Iris pigment epithelial cell (primary cell): ENCODE measurements at places on chromosomes 11 and 22.

GRCh38 chr11:69310934-69311766 lies 17.2 kb downstream of the MYEOV start:
- no peak for DNase-seq

- peak; percentile 76 for DNase-seq
Observed at GRCh38 chr11:14764579-14765527, 121.2 kb downstream of the PDE3B start.

GRCh38 chr11:30360741-30361140 lies 37.8 kb downstream of the ARL14EP start:
- DNase-seq, result no peak

DNA sequence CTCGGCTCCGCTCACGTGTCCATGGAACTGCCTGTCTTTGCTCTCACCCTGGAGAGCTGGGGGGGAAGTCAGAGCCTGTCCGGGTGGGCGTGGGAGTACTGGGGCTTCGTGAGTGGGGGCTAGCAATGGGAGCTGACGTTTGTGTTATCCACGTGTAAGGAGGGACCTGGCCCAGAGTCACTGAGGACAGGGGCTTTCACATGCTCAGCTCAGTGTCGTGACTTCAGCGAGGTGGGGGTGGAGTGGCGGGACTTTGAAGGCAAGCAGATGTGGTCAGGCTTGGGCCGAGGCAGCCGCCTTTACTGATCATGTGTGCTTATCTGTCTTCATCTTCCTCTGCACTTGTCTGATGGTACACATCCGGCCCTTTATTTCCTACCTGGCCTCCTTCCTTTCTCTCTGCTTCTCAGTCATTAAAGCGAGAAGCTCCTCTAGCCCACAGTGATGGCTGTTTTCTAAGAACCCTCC lies 113.1 kb upstream of the NNMT start:
- DNase-seq, result no peak

DNA sequence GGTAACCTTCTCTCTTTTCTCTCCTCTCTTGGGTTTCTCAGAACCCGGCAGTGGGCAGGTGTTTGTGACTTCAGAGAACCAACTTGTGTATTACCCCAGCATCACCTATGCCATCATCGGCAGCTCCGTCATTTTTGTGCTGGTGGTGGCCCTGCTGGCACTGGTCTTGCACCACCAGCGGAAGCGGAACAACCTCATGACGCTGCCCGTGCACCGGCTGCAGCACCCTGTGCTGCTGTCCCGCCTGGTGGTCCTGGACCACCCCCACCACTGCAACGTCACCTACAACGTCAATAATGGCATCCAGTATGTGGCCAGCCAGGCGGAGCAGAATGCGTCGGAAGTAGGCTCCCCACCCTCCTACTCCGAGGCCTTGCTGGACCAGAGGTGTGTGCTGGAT lies 62.2 kb downstream of the COMMD9 start:
- no peak for DNase-seq

GRCh38 chr11:8390851-8391612 lies 127.4 kb upstream of the LMO1 start:
- no peak for DNase-seq

DNA sequence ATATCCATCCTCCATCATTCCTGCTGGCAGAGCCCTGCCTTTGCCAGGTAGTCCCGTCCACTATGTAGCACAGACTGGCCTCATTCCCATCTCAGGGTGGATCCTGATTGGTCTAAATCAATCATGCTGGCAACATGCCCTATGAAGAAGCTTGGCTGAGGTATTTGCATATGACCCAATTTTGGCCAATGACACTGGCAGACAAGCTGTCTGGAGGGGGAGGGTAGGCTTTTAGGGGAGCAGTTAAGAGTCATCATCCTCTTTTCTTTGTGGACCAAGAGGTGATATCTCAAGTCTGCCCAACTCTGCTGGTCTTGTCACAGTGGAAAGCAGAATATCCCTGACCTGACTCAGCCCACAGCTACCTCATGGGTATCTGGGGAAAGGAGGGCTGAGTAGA lies 5.1 kb downstream of the CCDC89 start:
- no peak for DNase-seq

- peak; percentile 86 for DNase-seq
Observed at GRCh38 chr11:85827748-85828639, 17.1 kb upstream of the SYTL2 start.

GRCh38 chr11:94884376-94884775 lies 89.0 kb downstream of the CWC15 start:
- DNase-seq, result no peak

- DNase-seq, result no peak
Observed at GRCh38 chr11:119377112-119377901, 4.2 kb downstream of the USP2 start.

DNA sequence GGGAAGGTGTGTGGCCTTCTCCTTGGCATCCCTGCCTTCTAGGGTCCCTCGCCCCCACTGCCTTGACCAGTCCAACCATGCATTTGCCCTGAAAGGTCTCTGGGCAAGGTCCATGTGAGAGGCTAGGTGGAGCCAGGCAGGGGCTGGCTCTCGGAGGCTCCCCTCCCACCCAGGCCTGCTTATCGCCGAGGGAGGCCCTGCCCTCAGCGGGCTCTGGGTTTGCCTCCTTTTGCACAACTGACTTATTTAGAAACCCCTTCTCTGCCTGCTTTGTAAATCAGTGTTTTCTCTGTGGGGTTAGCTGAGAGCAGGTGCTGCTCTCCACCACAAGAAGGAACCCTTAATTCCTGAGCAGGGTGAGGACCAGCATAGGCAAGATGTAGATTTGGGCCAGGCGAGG lies 47.7 kb downstream of the CD82 start:
- no peak for DNase-seq

DNA sequence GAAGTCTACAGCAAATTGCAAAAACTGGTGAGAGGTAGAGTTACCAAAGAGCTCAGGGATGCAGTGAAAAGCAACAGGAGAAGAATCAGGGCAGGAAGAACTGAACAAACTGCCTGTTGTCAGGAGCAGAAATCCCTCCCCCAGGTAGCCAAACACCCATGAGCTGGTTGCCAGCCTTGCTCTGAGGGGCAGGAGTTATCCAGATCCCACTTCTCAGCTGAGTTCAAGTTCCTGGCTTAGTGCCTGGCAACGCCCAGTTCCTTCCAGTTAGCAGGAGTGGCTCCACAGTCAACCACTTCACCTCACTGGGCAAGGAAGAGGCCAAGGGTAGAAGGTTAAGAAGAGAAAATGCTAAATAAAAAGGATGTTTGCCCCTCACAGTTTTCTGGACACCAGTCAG lies 1.9 kb upstream of the MPZL2 start:
- no peak for DNase-seq

- peak; percentile 91 for DNase-seq
Observed at GRCh38 chr11:6357222-6357621, 33.1 kb upstream of the SMPD1 start.

GRCh38 chr22:42083119-42083518 lies 3.6 kb downstream of the SMDT1 start:
- no peak for DNase-seq

DNA sequence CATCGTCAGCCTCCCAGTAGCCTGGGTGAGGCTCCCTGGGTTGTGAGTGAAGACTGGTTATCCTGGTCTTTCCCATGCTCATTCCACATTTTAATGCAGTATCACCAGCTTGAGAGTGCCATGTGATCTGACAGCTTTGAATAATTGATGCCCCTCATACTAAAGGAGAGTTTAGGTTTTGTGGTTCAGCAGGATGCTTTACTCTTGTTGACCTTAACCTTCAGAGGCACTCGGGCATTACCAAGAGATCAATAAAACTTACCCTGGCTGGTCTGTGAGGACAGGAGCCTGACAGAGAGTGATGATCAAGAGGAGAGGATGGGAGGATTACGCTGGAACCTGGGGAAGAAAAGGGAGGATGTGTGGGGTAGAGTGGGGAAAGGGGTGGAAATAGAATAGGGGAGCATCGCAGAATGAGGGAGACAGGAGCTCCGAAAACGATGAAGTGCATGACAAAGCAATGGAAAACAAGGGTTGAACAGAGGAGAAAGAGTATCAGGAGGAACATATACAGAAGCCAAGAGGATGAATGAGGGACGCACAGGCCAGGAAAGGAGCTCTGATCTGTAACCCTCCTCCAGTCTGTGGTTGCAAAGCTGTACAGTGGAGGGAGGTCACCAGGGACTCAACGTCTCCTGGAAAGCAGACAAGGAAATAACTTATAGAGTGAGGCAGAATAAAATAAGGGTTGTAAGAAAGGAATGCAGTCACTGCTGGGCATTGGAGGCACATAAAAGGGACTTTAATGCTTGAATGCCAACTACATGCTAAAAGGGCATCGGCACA lies 594.5 kb downstream of the NTM start:
- DNase-seq, result no peak

- DNase-seq, result no peak
Observed at GRCh38 chr11:134164490-134165370, 59.0 kb downstream of the NCAPD3 start.

DNA sequence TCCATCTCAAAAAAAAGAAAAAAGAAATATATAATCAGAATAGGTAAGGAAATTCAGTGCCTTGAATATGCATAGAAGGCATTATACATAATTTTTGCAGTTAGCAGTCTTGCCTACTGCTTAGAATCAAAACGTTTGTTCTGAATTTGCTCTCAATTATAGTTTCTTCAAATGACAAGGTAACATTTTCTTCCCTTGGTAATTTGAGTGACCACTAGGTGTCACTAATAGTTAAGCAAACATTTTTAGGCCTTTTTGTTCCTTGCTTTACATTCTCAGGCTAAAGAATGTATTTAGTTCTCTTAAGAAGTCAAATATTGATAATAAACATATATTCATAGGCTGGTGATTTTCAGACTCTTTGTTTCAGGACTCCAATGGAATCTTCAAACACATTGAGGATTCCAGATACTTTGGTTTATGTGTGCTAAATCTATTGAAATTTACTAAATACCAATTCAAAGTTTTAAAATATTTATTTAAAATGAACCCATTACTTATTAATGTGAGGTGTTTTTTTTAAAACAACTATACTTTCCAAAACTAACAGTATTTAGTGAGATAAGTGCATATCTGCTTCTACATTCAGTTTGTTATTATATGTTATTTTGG lies 55.0 kb upstream of the DEPDC7 start:
- DNase-seq, result peak; percentile 54

GRCh38 chr11:122664188-122664587 lies 8.7 kb downstream of the UBASH3B start:
- DNase-seq, result no peak

DNA sequence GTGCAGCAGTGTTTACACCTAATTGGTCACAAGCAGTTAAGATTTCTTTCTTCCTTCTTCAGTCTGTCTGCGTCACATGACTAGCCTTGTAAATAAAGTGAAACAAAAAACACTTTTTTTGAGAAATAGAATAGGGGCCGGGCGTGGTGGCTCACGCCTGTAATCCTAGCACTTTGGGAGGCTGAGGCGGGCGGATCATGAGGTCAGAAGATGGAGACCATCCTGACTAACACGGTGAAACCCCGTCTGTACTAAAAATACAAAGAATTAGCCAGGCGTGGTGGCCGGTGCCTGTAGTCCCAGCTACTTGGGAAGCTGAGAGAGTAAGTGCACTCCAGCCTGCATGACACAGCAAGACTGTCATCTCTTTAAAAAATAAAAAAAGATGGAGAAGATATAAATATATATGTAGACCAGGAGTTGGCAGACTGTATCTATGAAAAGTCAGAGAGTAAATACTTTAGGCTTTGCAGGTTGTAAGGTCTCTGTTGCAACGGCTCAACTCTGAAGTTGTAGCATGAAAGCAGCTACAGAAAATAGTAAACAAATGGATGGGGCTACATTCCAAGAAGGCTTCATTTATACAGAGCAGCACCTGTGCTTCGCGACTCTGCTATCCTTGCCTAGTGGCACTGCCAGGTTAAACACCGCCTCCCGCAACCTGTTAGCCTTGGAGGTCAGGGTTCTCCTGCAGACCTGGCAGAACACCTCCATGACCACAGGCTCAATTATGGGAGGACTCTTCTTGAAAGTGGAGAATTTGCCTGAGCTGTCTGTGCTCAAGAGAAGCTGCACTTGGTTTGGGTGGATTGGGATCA lies 55.9 kb downstream of the PPP6R2 start:
- no peak for DNase-seq

DNA sequence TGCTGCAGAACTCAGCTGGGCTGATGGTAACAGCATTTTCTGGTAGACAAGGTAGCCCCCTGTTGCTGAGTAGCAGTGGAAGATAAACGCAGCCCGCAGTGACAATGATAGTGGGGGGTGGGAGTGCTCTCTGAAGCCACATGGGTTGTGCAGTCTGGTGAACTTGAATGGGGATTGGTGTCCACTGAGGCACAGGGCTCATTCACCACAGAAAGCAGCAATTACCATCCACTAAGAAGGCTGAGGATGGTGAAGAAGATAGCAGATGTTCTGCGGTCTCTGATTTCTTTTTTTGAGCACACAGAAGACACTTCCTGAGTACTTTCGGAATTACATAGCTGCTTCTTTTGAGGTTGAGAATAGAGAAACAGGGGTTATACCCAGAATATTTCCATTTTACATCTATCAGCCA lies 150.3 kb downstream of the LRRC4C start:
- DNase-seq, result no peak

DNA sequence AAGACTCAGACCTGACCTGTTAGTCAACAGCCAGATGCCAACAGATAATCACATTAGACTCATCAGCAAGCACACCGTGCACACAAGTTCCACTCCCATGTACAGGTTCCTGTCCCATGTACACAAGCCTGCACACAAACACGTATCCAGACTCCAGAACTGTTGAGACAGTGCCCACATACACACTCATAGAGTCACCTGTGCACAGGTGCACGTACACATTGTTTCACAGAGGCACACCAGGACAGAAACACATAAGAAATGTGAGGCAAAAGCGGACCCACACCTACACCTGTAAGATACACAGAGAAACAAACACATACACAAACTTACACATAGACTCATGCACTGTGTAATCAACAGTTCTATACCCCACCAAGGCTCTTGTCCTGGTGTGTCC lies 2.7 kb upstream of the ZNF74 start:
- DNase-seq, result no peak

DNA sequence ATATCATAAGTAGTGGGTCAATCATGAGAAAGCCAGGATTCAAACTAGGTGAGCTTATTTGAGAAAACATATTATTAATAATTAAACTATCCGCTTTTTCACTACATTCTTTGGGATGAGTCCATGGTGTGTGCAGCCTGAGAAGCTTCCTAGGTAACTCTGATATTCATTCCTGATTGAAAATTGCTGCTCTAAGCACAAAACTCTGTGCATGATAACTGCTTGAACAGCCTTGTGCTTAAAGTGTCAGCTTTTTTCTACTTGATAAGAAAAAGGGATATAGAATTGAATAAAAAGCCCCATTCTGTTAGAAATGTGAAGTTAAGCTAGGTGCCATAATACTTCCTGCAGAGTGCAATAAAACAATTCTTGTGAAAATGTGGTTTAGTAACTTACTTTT lies 343.5 kb upstream of the LUZP2 start:
- no peak for DNase-seq

GRCh38 chr22:30047364-30047738 lies 32.9 kb upstream of the HORMAD2 start:
- DNase-seq, result peak; percentile 31

DNA sequence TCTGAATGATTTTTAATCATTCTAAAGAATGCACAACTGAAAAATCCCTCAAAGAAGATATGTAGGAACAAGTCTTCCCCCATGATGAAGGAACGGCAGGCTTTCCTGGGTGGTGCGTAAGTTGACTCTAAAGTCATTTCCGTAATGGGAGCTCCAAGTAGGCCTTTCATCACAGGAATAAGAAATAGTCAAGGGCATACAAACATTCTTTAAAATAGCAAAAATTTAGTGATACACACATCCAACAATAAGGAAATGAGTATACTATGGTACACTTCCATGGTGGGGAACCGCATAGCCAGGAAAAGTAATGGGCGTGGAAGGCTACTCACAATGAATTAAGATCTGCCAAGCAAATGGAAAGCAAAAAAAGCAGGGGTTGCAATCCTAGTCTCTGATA lies 10.7 kb downstream of the CD59 start:
- no peak for DNase-seq

- no peak for DNase-seq
Observed at GRCh38 chr22:21013657-21014201, 1.2 kb upstream of the P2RX6 start.
